NCI-H1694 (cell line): ENCODE measurements at places on chromosomes 2 and 18.

GRCh38 chr2:128603411-128603924 lies 284.8 kb upstream of the HS6ST1 start:
- no peak for DNase-seq

- DNase-seq = no peak
Measured at GRCh38 chr18:62621546-62621945, 93.8 kb upstream of the PHLPP1 start.

DNA sequence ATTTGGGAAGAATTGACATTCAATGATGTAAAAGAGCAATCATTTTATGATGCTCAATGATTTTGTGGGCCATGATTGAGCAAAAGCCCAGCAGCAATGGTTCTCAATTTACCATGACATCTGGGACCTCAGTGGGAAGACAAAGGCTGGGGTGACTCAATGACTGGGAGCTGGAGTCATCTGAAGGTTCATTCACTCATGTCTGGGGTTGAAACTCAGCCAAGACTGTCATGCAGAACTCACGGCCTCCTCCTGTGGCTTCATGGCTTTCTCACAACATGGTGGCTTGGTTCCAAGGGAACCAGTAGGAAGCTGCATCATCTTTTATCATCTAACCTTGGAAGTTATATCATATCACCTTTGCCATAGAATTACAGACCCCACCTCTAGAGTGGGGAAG lies 45.1 kb upstream of the CD226 start:
- no peak for DNase-seq

DNA sequence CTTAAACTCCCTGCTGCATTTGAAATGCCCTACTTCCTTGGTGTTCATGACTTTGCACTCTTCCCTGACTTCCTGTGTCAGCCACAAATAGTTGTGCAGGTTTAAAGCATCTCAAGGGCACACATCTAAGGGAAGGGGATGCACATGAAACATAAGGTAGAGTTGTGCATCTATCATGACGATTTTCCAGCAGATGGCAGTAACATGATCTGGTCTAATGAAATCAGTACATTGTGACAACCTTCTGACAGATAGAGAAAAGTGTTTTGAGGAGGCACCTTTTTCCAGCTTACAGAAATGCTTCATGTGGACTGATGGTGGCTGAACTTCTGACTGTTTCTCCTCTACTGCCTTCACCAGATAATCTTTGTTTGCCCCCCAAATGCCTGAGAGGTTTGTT lies 238.9 kb downstream of the XIRP2 start:
- peak; percentile 74 for DNase-seq

DNA sequence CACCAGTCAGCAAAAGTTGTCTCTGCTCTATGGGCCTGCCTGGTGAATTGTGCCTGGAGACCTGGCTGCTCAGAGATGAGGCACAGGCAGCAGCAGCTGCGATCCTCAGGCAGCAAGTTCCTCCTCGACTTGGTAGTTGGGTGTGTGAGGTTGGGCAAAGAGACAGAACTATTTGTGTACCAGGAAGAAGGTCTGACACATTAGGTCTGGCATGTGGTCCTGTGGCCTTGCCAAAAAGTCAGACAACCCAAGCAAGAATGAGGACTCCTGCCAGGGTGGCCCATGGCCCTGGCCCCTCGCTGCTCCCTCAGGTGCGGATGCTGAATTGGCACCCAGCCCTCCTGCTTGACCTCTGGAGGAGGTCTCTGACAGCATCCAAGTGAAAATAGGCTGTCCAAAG lies 192.7 kb downstream of the DYSF start:
- DNase-seq = no peak

GRCh38 chr2:203857656-203858055 lies 9.9 kb upstream of the CTLA4 start:
- no peak for DNase-seq

DNA sequence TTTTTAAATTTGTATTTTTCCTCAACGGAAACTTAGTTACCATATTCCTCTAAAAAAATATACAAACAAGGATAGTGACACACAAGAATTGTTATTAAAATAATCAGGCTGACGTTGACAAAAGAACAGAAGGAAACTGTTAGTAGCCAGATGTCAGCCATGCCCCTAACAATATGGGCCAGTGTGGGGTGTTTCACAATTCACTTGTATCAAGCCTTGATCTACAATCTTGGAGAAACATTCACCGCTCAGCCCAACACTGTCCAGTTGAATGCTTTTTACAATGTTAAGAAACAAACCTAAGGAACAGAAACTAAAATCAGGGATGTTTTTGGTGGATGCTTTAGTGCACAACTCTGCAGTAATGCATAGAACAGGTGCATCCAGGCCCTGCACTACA lies 44.6 kb downstream of the TMEFF2 start:
- DNase-seq = peak; percentile 18

DNA sequence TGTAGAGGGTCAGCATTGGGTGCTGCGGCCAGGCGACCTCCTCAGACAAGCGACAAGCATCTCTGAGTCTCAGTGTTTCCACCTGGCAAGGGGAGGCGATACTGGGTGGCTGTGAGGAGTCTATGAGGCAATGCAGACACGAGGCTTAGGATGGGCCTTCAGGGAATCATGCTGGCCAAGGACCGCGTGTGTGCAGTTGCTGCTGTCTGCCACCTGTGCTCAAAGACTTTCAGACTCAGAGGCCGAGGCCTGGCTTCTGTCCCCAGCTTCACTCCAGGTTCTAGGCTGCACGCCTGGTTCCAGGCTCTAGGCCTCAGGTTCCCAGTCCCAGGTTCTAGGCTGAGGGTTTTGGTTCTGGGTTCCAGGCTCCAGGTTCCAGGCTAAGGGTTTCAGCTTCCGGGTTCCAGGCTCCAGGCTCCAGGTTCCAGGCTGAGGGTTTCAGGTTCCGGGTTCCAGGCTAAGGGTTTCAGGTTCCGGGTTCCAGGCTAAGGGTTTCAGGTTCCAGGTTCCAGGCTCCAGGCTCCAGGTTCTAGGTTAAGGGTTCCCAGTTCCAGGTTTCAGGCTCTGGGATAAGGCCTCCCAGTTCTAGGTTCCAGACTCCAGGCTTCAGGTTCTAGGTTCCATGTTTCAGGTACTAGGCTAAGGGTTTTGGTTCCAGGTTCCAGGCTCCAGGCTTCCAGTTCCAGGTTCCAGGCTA lies 14.8 kb downstream of the LRRFIP1 start:
- DNase-seq = no peak

GRCh38 chr2:8837795-8838140 lies 355 bp upstream of the KIDINS220 start:
- DNase-seq = no peak

DNA sequence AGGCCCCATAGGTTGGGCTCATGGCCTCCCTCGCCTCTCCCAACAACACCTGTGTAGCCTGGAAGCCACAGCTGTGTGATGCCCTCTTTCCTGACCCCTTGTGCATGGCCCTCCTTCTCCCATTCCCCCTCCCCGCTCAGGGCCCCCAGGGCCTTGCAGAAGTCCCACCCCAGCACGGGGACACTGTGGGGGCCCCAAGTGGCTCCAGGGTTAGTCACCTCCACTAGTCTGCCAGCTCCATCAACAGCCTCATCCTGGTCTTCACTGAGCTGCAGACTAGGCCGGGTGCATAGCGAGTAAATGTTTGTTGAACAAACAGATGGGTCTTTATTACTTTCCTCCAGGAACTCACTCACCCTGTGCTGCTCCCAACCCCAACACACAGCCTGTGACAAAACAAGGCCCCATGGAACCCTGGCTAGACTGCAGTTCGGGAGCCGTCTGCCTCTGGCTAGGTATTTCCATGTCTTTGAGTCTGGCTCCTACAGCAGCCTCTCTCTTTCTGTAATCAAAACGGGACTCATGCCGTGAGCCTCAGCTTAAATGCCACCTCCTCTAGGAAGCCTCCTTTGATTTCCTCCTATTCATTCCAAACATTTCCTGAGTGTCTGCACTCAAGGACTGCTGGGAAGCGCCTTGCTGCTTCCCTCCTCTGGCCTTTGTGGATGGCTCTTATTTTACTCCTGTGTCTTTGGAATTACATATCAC lies 109.9 kb upstream of the ID2 start:
- DNase-seq = no peak

- DNase-seq = no peak
Measured at GRCh38 chr2:27929916-27930486, 39.5 kb downstream of the BABAM2 start.

DNA sequence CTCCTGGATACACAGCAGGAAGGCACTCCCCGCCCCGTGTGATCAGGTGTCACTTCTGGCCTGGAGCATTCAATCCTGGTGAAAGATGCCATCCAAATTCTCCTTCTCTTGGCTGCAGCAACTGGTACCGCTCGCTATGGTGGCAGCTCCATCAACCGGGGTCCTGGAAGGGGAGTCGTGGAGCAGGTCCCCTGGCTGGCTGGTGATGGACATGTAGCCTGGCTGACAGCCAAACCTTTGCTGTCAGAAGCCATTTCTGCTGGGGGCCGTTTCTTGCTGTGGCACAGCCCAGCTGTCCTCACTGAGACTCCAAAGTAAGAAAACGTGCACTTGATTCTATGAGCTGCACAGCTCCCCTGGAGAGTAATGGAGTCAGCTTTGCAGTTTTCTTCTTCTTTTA lies 7.1 kb upstream of the CYS1 start:
- DNase-seq = no peak

DNA sequence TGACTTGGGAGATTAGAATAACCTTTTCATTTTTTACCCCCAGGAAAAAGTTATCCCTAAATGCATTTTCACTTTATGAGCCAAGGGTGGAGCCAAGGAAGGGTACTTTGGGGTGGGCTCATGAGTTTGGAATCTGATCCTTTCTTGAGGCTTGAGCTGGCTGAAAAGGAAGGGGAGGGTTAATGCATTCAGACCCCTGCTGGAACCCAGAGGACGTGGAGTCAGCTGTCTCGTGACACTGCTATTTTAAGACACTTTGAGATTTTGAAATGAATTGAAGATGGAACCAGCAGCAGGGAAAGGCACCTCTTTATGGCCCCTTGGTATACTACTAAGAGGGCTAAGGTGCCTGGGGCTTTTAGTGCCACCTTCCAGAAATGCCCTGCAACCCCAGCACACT lies 90.4 kb downstream of the MARCHF4 start:
- DNase-seq = no peak

GRCh38 chr18:73924307-73924706 lies 223.3 kb downstream of the FBXO15 start:
- DNase-seq = no peak

DNA sequence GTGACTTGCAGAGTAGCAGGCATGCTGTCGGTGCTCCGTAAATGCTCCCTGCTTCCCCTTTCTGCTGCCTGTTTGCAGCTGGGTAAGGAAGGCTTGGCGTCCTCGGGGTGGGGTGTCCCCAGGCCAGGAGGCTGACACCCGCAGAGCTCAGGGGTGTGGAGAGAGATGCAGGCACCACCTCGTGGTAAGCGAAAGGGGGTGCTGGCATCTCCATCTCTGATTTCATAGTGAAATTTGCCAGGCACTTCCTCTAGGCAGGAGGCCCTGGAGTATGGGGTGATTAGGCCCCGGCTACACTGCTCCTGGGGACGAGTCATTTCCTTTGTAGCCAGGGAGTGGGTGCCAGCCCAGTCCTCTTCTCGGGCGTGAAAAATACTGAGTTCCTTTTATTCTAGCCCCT lies 160.4 kb downstream of the KLHL29 start:
- DNase-seq = peak; percentile 60

- DNase-seq = no peak
Measured at GRCh38 chr2:241896746-241897201, 27.2 kb downstream of the RTP5 start.

DNA sequence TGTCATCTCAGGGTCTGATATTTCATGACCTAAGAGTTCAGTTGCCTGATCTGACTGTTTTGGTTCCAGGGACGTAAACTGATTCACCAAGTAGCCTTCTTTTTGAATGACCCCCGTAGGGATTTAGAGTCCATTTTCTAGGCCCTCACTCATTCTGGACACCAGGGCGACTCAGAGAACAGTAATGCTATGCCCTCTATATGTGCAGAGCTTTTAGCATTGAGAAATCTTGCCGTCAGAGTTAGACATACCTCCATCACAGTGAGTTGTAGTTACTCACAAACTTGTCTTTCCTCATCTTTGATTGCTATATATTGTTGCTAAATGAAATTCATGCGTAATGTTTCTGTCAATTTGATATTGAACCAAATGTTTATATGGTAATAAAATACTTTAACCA lies 92.3 kb downstream of the OSBPL6 start:
- DNase-seq = no peak

DNA sequence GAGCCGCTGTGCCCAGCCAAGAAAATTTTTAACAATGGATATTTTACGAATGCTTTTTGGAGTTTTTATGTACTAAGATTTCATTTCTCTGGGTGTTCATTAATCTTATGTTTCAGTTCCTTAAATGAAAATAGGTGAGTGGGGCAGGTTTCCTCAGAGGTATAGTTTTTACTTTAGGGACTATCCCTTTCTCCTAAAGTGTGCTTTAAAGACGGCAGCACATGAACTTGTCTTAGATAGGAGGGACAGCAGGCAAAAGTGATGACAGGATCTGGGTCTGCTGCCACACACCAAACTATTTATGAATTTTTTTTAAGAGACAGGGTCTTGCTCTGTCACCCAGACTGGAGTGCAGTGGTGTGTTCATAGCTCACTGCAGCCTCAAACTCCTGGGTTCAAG lies 8.0 kb upstream of the REL start:
- no peak for DNase-seq

- no peak for DNase-seq
Measured at GRCh38 chr18:10216791-10217190, 237.6 kb upstream of the APCDD1 start.

DNA sequence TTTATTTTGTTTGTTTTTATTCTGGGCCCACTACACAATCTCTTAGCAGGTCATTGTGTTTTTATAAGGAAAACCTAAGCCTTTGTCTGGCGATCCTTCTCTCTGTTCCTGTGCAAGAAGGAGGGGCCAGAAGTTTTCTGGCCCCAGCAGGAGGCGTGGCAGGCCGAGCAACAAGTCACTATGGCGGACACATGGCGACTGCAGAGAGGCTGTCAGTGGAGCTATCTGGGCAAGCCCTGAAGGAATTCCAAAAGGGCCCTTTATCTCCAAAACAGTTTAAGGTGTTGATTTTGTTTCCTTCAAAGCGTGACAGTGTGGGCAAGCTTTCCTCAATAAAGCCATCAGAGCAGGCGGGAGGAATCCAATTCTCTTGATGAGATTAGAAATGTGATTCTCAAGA lies 118.8 kb upstream of the CTAGE1 start:
- DNase-seq = no peak

- DNase-seq = no peak
Measured at GRCh38 chr2:145750612-145751011, 1230.7 kb upstream of the ZEB2 start.

DNA sequence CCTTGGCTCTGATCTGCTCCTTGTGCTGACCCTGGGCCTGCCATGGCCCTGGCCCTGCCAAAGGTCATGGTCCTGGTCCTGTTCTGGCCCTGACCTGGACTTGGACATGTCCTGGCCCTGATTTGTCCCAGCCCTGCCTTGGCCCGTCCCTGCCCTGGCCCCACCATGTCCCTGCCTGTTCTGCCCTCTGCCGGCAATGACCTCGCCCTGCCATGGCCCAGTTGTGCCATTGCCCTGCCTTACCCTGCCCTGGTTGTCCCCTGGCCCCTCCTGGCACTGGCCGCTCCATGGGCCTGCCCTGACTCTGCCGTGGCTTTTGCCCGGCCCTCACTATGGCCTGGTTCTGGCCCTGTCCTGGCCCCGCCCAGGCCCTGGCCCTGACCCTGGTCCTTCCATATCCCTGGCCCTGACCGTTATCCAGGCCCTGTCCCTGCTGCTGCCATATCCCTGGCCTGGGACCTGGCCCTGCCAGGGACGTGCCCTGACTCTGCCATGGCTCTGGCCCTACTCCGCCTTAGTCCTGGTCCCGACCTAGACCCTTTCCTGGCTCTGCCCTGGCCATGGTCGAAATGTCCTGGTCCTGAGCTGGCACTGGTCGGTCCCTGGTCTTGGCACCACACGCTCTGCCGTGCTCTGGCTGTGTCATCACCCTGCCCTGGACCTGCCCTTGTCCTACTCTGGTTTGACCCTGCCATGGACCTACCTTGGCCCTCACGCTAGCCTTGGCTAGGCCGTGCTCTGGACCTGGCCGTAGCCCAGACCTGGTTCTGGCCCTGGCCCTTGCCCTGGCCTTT lies 6.8 kb upstream of the ANKRD62 start:
- no peak for DNase-seq
